ENCODE measurements at places on chromosomes 7 and 10.

- H3K4me1 ChIP-seq = peaks cover 9% of the 10 kb centered on the region
- H3K4me3 ChIP-seq = no peak overlapping the region
- no peak for DNase-seq
- H3K27me3 ChIP-seq = no peaks in the 10 kb centered on the region
These were observed 52.6 kb downstream of the TSPAN15 start for GRCh38 chr10:69503896-69504265.

GRCh38 chr10:79413196-79413595, 32.2 kb downstream of the ZCCHC24 start:
- no peaks in the 10 kb centered on the region for H3K27me3 ChIP-seq
- peaks cover 8% of the 10 kb centered on the region for H3K4me1 ChIP-seq
- H3K4me3 ChIP-seq = no peak overlapping the region

- no peaks in the 10 kb centered on the region for H3K4me1 ChIP-seq
- H3K36me3 ChIP-seq = no peaks in the 10 kb centered on the region
- DNase-seq = no peak
- no peak overlapping the region for H3K4me3 ChIP-seq
These were observed 43.5 kb upstream of the CDC14C start for GRCh38 chr7:48880851-48881250.

GRCh38 chr10:106107706-106108105, 1056.8 kb downstream of the SORCS1 start:
- no peaks in the 10 kb centered on the region for H3K27me3 ChIP-seq
- H3K27ac ChIP-seq = no peak overlapping the region
- H3K36me3 ChIP-seq = no peaks in the 10 kb centered on the region

- peaks cover 58% of the 10 kb centered on the region for H3K4me1 ChIP-seq
- H3K27ac ChIP-seq = peak overlapping the region; percentile 95
- H3K27me3 ChIP-seq = peaks cover 9% of the 10 kb centered on the region
- H3K36me3 ChIP-seq = no peaks in the 10 kb centered on the region
- peak; percentile 79 for DNase-seq
These were observed 6.3 kb downstream of the ATG9B start for GRCh38 chr7:151017953-151018420.

DNA sequence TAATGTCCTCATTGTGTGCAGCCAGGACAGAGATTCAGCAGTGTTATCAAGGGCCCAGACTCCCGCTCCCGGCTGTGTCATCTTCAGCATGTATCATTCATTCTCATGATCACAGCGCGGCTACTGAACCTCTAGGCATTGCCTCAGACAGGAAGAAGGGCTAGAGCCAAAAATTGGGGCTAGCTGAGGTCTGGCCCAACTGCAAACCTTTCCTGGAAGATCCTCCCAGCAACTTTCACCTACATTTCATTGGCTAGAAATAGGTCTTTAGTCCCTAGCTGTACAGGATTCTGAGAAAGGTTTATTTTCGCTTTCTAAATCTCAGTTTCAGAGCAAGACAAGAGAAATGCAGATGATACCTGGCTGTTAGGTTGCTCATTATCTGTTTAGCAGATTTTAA, 81.9 kb downstream of the CREM start:
- no peaks in the 10 kb centered on the region for H3K27me3 ChIP-seq
- no peak overlapping the region for H3K4me3 ChIP-seq
- no peak for DNase-seq
- peaks cover 26% of the 10 kb centered on the region for H3K36me3 ChIP-seq
- peaks cover 18% of the 10 kb centered on the region for H3K4me1 ChIP-seq
- H3K27ac ChIP-seq = no peak overlapping the region

All from naive thymus-derived CD8-positive, alpha-beta T cell (primary cell).